ENCODE measurements at places on chromosomes 13 and 19. TPM values are rescaled to one million over a fixed set of nuclear protein-coding genes. Genes with fewer than 3 reads are reported as not detected.

NMRK2 gene
- total RNA-seq: not detected

CACNG7 gene
- total RNA-seq: not detected

FDX2 gene
- total RNA-seq: 5.8 TPM

MAP4K1 gene
- total RNA-seq: 1.8 TPM

PLIN5 gene
- 83.8 TPM for total RNA-seq

CEACAM7 gene
- not detected for total RNA-seq

SHANK1 gene
- total RNA-seq: 0.28 TPM

PLIN4 gene
- total RNA-seq: 49.1 TPM

CYP2A13 gene
- total RNA-seq: 0.08 TPM

KIR2DL3 gene
- total RNA-seq: not detected

CD177 gene
- total RNA-seq: 33.4 TPM

COX6B2 gene
- not detected for total RNA-seq

GPC5 gene
- 22.4 TPM for total RNA-seq

KLK15 gene
- total RNA-seq: not detected

GRCh38 chr13:106382534-106382933 lies 152.9 kb downstream of the EFNB2 start:
- H3K4me1 ChIP-seq: no peaks in the 10 kb centered on the region
- H3K27me3 ChIP-seq: no peaks in the 10 kb centered on the region
- no peak for DNase-seq
- no peaks in the 10 kb centered on the region for H3K36me3 ChIP-seq

DNA sequence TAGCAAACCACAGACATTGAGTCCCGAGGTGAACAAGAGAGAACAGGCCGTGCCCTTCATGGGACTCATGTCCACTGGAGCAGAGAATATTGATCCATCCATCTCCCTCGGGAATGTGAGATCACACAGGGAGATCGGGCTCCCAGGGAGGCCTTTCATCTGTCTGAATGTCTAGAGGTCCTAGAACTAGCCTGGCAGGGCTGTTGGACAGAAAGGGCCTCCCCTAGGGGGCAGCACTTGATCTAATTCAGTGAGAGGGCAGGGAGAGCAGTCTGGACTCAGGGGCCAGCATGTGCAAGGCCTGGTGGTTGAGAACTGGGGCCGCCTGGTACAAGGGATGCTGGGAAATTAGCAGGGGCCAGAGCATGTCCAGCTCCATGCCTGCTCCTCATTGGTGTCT lies 4.3 kb downstream of the RUVBL2 start:
- H3K27ac ChIP-seq: no peak overlapping the region
- H3K4me3 ChIP-seq: no peak overlapping the region
- DNase-seq: peak; percentile 70
- peaks cover 3% of the 10 kb centered on the region for H3K36me3 ChIP-seq
- H3K4me1 ChIP-seq: peaks cover 13% of the 10 kb centered on the region

DNA sequence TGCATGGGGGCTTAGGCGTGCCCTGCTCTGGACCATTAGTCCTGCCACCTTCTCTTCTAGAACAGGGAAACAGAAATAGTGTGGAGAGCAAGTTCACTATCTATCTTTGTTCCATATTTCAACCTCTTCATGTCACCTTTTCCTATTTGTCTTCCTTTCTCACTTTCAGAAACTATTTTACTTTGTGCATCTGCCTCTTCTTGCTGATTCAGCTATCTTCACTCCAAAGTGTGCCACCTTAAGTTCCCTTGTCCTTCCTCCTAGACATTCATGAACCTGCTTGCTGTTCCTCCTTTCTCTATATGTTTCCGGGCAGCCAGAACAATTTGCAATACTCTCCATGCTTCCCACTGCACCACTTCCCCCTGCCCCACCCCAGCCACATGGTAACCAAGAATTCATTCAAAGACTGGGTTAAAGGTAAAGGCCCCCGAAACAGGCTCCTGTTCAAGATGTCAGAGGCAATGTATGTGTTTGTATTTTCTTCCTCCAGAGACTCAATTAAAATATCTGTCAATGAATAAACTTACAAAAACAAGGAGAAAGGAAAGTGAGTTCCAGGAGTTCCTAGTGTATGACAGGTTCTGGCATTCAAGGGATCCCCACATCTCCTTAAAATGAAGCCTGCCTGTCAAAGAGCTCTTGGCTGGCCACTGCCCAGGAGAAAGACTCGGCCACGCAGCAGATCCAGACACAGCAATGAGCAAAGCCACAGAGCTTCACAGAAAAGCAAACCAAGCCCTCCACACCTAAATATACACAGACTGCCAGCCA lies 268.1 kb downstream of the DNAJC15 start:
- H3K27ac ChIP-seq: no peak overlapping the region
- H3K4me3 ChIP-seq: no peak overlapping the region
- no peaks in the 10 kb centered on the region for H3K27me3 ChIP-seq
- DNase-seq: no peak

DNA sequence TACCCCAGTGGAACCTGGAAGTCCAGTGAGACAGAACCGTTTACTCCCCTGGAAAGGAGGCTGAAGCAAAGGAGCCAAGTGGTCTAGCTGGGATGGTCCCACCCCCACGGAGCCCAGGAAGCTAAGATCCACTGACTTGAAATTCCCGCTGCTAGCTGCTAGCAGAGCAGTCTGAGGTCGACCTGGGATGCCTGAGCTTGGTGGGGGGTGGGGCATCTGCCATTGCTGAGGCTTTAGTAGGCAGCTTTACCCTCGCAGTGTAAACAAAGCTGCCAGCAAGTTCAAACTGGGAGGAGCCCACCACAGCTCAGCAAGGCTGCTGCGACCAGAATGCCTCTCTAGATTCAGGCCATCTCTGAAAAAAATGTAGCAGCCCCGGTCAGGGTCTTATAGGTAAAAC lies 437.0 kb downstream of the SUCLA2 start:
- no peaks in the 10 kb centered on the region for H3K4me1 ChIP-seq
- H3K27me3 ChIP-seq: no peaks in the 10 kb centered on the region
- DNase-seq: no peak
- H3K4me3 ChIP-seq: no peak overlapping the region
- H3K36me3 ChIP-seq: no peaks in the 10 kb centered on the region
- no peak overlapping the region for H3K27ac ChIP-seq

DNA sequence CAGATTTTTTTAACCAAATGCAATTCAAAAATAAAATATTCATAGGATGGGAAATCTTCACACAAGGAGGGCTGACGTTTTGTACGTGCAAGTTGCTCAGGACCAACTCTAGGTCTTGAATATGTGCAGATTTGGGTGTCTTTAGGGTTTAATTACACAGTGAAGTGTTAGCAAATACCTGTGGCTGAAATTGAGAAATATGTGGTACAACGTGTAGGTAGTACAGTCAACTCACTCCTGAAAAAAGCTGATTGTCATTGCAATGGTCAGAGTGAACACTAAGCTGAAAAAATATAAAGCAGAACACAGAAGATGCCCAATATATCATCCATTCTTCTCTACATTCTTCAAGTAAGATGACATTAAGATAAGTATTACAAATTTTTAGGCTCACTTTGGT lies 314.3 kb downstream of the SLITRK1 start:
- no peak overlapping the region for H3K27ac ChIP-seq
- no peaks in the 10 kb centered on the region for H3K4me1 ChIP-seq
- H3K27me3 ChIP-seq: no peaks in the 10 kb centered on the region
- H3K36me3 ChIP-seq: no peaks in the 10 kb centered on the region
- DNase-seq: no peak

- H3K4me1 ChIP-seq: peaks cover 2% of the 10 kb centered on the region
- no peaks in the 10 kb centered on the region for H3K27me3 ChIP-seq
- no peak for DNase-seq
- no peaks in the 10 kb centered on the region for H3K36me3 ChIP-seq
- H3K4me3 ChIP-seq: no peak overlapping the region
- H3K27ac ChIP-seq: no peak overlapping the region
These were observed 12.0 kb downstream of the BCAM start for GRCh38 chr19:44820648-44821609.

DNA sequence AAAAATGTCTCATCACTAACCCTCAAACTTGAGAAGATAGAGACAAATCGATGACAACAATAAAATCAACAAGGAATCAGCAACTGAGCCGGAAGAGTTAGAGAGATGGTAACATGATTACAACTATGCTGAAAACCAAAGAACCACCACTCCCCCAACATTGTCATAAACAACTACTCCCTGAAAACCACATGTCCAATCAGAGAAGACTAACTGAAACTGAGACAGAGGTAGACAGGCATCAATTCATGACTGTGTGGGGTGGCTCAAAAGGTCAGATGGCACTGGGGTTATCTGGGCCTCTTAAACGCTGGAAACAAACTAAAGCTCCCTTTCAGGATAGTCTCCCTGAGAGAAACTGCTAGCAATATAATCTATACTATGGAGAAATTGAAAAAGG lies 488.8 kb downstream of the KCTD12 start:
- H3K36me3 ChIP-seq: no peaks in the 10 kb centered on the region
- H3K4me1 ChIP-seq: no peaks in the 10 kb centered on the region
- DNase-seq: no peak
- H3K27ac ChIP-seq: no peak overlapping the region
- H3K27me3 ChIP-seq: no peaks in the 10 kb centered on the region
- no peak overlapping the region for H3K4me3 ChIP-seq

DNA sequence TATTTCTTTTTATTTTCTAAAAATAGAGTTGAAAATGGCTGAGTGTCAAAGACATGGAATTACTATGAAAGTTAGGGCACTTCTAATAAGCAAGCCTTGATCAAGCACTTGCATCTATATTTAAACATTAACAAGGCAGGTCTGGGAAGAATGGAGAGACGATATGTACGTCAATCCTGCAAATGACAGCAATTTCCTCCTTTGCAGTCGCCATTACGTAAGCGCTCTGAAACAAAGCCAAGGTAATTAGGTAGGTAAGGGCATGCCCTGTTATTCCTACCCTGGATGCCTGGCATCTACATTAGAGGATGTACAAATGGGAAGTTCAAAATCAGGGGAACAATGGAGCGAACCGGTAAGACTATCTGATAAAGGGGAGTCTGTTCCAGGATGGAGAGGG lies 664.0 kb upstream of the ARGLU1 start:
- H3K36me3 ChIP-seq: no peaks in the 10 kb centered on the region
- no peak overlapping the region for H3K4me3 ChIP-seq
- H3K4me1 ChIP-seq: no peaks in the 10 kb centered on the region
- DNase-seq: no peak
- H3K27ac ChIP-seq: no peak overlapping the region

- H3K36me3 ChIP-seq: no peaks in the 10 kb centered on the region
- H3K27me3 ChIP-seq: peaks cover 2% of the 10 kb centered on the region
- no peak for DNase-seq
- no peaks in the 10 kb centered on the region for H3K4me1 ChIP-seq
These were observed 482.7 kb downstream of the SLITRK6 start for GRCh38 chr13:85316506-85317025.

DNA sequence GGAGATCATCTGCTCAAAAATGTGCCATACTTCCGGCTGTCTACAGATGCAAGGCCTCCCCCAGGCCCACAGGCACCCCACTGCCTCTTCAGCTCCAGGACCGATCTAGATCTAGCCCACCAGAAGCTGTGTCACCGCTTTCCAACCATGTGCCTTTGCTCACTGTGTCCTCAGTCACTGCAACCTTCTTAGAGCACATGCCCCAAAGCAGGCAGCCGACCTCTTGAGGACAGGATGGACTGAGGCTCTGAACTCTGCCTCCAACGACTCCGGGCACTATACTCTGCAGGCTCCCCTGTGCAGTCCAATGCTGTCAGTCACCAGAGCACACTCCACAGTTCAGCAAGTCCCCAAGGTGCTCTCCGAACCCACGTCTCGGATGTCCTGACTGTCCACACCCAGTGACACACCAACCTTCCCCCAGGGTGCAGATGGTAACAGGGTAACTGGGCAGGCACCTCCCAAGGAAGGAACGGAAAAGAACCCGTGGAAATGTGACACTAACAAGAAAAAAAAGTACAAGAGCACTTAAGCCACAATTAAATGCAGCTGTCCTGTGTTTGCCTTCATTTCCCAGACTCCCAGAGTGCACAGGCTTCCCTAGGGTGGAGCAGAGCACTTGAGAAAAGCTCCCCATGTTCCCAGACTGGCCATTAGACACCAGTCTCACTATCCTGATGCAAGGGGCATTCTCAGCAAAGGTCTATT lies 4.8 kb downstream of the STK24 start:
- H3K27ac ChIP-seq: peak overlapping the region; percentile 79
- H3K27me3 ChIP-seq: no peaks in the 10 kb centered on the region
- no peaks in the 10 kb centered on the region for H3K36me3 ChIP-seq
- peaks cover 63% of the 10 kb centered on the region for H3K4me1 ChIP-seq
- DNase-seq: no peak
- no peak overlapping the region for H3K4me3 ChIP-seq

- H3K27ac ChIP-seq: no peak overlapping the region
- no peak for DNase-seq
- no peak overlapping the region for H3K4me3 ChIP-seq
- peaks cover 7% of the 10 kb centered on the region for H3K27me3 ChIP-seq
- H3K4me1 ChIP-seq: no peaks in the 10 kb centered on the region
These were observed 65.1 kb downstream of the CHST8 start for GRCh38 chr19:33686687-33687480.

DNA sequence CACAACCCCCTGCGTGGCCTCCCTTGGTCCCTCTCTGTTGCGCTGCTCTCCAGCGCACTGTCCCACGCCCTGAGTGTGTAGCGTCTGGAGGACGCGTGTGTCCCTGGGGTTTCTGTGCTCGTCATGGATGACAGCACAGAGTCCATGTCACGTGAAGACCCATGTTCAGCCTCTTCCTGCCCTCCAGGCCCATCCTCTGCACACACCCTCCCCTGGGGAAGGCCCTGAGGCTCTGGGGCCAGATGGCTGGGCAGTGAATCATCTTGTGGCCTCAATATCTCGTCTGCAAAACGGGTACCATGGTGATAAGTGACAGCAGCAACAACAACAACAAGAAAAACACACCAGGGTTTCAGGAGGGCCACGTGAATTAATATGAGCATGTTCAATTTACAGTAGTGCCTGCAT lies 71.5 kb upstream of the ARHGEF7 start:
- no peaks in the 10 kb centered on the region for H3K27me3 ChIP-seq
- H3K4me3 ChIP-seq: no peak overlapping the region
- DNase-seq: no peak
- no peaks in the 10 kb centered on the region for H3K4me1 ChIP-seq

- H3K4me3 ChIP-seq: peak overlapping the region; percentile 81
- DNase-seq: no peak
- H3K4me1 ChIP-seq: peaks cover 5% of the 10 kb centered on the region
- H3K36me3 ChIP-seq: peaks cover 7% of the 10 kb centered on the region
These were observed 3.0 kb downstream of the GADD45B start for GRCh38 chr19:2478756-2479555.

- DNase-seq: no peak
- peaks cover 43% of the 10 kb centered on the region for H3K4me1 ChIP-seq
- no peak overlapping the region for H3K27ac ChIP-seq
- no peak overlapping the region for H3K4me3 ChIP-seq
- no peaks in the 10 kb centered on the region for H3K27me3 ChIP-seq
- H3K36me3 ChIP-seq: no peaks in the 10 kb centered on the region
These were observed 2.7 kb downstream of the MYO9B start for GRCh38 chr19:17078036-17078919.

DNA sequence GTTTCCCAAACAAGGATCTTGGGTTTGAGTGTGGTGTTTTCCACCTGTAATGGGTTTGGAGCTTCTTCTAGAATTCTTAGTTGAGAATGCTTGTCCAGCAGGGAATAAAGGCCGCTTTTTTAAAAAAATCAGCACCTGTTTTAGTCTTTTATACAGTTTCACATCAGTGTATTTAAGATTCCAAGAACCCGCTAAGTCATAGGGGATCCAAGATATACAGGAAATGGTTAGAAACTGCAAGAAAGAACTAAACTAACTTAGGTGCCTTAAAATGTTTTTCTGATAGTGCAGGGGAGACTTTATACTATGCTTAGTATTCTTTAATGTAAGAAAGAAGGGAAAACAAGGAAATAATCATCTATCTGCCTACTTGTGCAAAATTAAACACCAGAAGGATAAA lies 74.7 kb downstream of the C13orf42 start:
- H3K27me3 ChIP-seq: no peaks in the 10 kb centered on the region
- no peaks in the 10 kb centered on the region for H3K36me3 ChIP-seq
- DNase-seq: no peak
- H3K4me1 ChIP-seq: no peaks in the 10 kb centered on the region

Measured in liver (tissue), 10 donors.